ENCODE measurements at places on chromosomes 1 and 21.
A peak's percentile ranks its signal among the peaks of the same experiment; 100 is the strongest.

- no peak for DNase-seq
Measured at GRCh38 chr1:3943123-3943431, 43.0 kb upstream of the C1orf174 start.

DNA sequence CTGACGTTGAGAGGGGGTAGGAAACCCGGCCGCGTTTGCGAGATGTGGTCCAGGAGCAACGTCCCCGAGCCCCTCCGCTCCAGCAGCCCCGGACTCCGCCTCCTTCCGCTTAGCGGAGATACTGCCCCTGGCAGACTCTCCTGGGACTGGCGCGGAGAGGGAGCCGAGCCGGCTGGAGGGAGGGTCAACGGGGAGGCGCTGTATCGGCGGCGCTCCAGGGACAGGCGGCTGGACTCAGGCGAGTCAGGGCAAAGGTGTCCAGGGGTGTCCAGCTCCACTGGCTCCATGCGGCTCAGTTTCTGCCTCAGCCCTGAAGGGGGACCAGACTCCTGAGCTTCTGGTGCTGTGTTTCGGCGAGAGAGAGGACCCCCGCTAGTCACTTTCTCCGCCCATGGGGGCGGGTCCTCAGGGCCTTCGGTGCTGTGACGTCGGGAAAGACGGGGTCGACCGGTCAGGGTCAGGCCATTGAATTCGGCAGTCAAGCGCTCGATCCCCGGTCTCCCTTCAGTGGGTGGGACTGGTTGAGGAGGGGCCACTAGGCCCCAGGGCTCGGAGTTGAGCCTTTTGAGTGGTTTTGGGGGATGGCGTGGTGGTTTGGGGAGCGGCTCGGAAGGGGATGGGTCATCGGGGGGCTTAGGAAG, 2.8 kb upstream of the LIX1L start:
- peak; percentile 43 for DNase-seq

DNA sequence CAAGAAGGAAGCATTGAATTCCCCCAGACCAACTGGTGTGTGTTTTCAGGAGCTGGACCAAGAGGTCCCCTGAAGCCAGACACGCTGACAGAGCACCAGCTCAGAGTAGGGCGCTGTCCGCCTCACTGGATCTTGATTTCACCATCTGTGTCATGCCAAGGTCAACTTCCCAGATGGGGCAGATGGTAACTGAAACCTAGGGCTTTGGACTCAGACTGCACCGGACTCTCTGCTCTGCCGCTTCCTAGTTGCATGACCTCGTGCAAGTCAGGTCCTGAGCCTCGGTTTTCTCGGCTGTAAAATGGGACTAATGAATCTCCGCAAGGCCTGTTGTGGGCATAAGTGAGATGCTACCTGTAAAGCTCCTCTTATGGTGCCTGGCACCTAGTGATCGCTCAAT, 17.9 kb upstream of the CASZ1 start:
- DNase-seq: no peak

GRCh38 chr1:53572065-53572814, 113.0 kb downstream of the DMRTB1 start:
- no peak for DNase-seq

DNA sequence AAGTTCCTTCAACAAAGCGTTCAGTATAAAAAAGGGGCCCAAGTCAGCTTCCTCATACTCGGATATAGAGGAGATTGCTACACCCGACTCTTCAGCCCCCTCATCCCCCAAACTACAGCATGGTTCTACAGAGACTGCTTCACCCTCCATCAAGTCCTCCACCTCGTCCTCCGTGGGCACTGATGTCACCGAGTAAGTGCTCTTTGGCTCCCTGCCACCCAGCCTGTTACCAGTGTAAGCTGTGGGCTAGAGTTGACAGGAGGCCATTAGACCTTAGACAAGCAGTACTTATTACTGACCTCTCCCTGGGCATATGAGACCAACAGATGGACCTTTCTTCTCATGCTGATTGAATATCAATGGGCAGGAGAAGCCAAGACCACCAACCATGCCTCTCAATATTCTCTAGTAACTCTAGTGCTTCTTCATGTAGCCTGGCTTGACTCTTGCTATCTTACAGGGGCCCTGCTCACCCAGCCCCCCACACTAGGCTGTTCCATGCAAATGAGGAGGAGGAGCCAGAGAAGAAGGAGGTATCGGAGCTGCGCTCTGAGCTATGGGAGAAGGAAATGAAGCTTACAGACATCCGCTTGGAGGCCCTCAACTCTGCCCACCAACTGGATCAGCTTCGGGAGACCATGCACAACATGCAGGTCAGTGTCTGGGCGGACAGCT, 20.9 kb upstream of the IPO9 start:
- no peak for DNase-seq

GRCh38 chr1:100868364-100868995, 26.2 kb downstream of the EXTL2 start:
- peak; percentile 54 for DNase-seq

DNA sequence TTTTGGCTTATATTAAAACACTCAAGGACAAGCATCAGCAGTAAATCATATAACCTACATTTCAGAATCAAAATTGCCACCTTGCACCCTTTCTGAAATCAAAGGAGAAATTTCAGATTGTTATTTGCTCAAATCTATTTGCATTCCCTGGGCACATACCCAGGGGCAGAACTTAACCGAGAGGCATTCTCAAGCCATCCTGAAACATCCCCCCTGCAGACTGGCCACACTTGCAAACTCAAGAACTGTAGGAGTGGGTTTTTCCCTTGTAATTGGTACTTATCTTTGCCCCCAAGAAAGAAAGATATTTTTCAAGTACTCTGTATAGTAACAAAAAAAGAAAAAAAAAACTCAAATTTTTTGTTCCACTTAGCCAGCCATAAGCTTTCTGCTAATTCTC, 213.6 kb upstream of the ESRRG start:
- DNase-seq: no peak

Data from SW 1271 (cell line).